ENCODE measurements at places on chromosomes 4 and X. TPM values are rescaled to one million over a fixed set of nuclear protein-coding genes. Genes with fewer than 3 reads are reported as not detected.

Gene GPR50
- not detected for total RNA-seq

Gene CABS1
- not detected for total RNA-seq

Gene PCSK1N
- total RNA-seq, result 1.2 TPM

Gene FHIP1A
- total RNA-seq, result 0.83 TPM

Gene P2RY10
- 77.4 TPM for total RNA-seq

Gene DIPK2B
- not detected for total RNA-seq

Gene YIPF6
- total RNA-seq, result 14.4 TPM

Gene NKX6-1
- total RNA-seq, result not detected

Gene TSPAN6
- total RNA-seq, result 0.17 TPM

Gene NWD2
- not detected for total RNA-seq

Gene MAGEE1
- total RNA-seq, result 7.7 TPM

Gene ASMT
- total RNA-seq, result not detected

Gene DDIT4L
- total RNA-seq, result 0.19 TPM

Data from activated naive CD8-positive, alpha-beta T cell treated with anti-CD3 and anti-CD28 coated beads, Interleukin-2, amount 10 ng/mL, durations not matched to agents 7 days and 5 days (primary cell).